Astrocyte of the cerebellum (primary cell): ENCODE measurements at places on chromosomes 11 and 22.
A peak's percentile ranks its signal among the peaks of the same experiment; 100 is the strongest.

DNA sequence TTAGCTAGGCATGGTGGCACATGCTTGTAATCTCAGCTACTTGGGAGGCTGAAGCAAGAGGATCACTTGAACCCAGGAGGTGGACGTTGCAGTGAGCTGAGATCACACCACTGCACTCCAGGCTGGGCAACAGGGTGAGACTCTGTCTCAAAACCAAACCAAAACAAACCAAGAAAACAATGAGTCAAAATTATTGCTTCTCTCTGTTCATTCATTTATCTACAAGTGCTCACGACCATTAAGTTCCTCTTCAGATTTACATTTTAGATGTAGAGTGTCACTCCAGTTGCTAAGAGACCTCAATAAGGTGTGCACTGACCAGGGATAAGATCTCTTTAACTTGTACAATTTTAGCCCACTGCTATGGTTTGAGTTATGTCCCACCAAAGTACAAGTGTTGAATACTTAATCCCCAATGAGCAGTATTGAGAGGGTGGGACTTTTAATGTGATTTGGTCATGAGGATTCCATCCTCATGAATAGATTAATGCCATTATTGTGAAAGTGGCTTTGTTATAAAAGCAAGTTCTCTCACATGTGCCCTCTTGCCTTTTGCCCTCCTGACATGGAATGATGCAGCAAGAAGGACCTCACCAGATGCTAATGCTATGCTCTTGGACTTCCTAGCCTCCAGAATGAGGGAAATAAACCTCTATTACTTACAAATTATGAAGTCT lies 7.8 kb downstream of the HNRNPUL2 start:
- DNase-seq: no peak

- peak; percentile 40 for DNase-seq
These were observed 597.2 kb upstream of the ANO3 start for GRCh38 chr11:25734591-25735211.

DNA sequence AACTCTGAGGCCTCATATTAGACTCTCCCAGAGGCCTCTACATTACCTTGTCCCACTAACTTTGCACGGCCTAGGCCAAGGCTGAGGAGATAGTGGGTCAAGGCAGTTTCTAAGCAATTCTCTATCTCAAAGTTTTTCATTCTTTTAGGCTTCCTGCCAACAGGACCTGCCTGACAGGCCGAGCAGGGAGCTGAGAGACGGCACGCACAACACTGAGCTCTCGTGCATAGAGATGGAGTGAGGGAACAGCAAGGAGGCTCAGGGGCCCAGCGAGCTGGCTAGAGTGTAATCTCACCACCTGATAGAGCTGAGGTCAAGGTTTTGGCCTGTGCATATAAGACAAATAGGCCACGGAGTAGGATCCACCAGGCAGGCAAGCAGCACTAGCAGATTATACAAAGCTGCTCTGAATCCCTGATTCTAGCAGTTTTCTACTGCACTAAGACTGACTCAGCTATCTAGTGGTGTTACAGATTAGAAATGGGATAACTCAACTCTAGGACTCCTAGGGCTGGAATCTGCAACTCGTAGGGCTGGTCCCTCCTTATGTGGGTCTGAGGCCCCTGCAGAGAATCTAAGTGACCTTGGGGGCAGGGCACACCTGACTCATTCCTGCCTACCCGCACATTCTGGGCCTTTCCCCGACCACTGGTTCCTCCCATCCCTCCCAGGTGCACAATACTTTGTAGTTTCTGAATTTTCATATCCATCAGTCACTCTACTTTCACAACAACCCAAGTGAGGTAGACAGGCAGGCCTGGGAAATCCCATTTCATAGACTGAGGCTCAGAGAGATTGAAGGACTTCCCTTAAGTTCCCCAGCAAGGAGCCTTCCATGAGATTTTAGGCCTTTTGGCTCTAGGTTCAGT lies 1.7 kb downstream of the CYB5R2 start:
- DNase-seq: no peak

- DNase-seq: no peak
These were observed 4.5 kb downstream of the LMNTD2 start for GRCh38 chr11:555780-556661.

DNA sequence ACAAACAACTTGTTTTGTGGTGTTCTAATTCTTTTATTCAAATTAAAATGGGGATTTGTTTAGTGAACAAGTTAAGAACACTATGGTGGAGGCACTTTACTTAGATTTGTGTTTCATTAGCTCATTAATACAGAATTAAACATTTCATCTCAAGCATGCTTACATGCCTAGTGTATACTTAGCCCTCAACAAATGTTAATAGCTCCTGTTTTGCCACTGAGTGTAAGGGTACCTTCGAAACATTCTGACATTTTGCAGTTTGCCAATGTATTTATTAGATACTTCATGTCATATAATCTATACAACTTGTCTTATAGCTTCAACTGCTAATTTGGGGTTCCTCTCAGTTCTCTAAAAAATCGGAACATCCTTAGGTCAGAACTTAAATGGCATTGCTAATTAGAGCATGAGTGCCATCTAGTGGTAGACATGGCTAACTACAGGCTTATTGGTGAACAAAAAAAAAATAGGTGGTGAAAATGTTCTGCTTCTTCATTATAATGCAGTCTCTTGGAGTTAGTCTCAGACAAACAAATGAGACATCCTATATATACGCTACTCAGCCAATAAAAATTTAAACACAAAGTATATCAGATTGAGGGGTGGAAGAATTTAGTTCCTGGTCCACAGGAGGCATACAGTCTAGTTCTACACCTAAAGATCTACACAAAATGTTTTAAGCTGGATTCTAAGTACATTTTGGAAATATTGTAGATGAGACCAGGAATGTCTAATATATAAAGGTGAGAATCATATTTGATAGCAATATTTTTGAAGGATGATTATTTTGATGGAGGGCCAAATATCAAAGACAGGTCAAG lies 4.9 kb upstream of the CNTN5 start:
- DNase-seq: peak; percentile 29

GRCh38 chr11:64918017-64918416 lies 1.0 kb upstream of the ATG2A start:
- peak; percentile 53 for DNase-seq

DNA sequence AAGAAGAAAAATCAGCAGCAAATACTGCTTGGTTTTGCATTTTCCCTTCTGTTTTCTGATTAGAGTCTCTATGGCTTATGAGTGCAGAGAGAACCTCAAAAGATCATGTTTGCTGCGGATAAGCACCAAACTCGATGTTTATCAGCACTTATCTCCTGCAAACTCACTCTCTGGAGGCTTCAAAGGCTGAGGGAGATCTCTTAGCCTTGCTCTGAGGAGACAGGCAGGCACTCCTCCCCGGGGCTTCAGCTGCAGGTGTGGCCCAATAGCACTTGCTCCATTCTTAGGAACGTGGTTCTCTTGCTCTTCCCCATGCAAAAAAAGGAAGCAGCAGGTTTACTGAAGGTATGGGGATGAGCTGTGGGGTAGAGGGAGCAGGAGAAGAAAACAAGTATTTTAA lies 45.1 kb downstream of the FLI1 start:
- DNase-seq: no peak

DNA sequence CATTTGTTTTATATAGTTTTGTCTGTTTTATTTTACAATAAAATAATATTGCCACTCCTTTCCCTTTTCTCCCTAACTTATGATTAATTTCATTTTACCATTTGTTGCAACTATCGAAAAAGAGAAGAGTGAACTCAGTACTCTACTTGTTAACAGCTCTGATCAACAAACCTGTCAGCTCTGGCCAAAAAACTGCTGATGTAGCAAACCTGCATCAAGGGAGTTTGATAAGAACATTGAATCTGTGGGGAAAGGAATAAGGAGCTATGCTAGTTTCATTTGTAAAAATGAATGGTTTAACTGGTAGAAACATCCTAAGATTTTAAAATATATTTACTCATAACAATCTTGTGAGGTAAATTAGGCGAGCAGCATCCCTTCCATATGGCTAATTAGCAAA lies 42.9 kb downstream of the EIF4ENIF1 start:
- no peak for DNase-seq

GRCh38 chr11:47854667-47855066 lies 6.5 kb upstream of the NUP160 start:
- no peak for DNase-seq

GRCh38 chr22:20918663-20919218 lies 1.5 kb downstream of the CRKL start:
- DNase-seq: no peak

DNA sequence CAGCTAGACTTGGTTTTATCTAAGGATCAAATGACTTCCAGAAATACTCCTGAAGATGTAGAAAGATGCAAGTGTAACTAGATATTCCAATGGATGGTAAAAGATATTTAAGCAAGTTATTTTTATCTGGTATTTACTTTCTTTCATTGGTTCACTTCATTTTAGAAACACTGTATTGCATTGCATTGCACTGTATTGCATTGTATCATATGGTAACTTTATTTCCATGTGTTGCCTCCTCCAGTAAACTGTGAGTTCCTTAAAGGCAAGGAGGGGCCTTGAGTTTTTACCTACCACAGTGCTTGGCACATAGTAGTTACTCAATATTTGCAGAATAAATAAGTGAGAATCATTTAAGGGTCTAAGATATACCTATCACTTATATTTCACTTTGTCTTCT lies 31.8 kb upstream of the FLI1 start:
- DNase-seq: no peak

- no peak for DNase-seq
These were observed 160.4 kb downstream of the ATG16L2 start for GRCh38 chr11:72974487-72975205.

DNA sequence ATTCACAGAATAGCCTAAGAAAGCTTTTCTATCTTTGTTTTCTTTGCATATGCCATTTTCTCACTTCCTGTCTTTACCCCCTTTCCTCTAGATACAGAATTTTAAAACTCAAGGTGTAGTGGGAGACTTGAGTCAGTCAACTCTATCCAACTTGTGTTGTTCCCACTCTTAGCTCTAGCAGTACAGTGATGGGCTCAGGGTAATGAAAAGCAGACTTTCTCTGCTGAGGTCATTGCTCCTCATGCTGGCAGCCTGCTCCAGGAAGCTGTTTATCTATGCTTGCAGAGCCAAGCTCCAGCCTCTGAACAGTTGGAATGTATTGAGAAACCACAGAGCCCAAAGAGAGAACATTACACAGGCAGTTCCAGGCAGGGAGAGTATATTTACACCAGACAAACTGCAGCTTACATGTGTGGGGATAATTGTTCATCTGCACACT lies 68.1 kb downstream of the CSTPP1 start:
- DNase-seq: peak; percentile 97

- no peak for DNase-seq
These were observed 9.1 kb downstream of the LMF2 start for GRCh38 chr22:50498322-50498890.

- DNase-seq: no peak
These were observed 417.0 kb upstream of the NARS2 start for GRCh38 chr11:78991681-78992080.

DNA sequence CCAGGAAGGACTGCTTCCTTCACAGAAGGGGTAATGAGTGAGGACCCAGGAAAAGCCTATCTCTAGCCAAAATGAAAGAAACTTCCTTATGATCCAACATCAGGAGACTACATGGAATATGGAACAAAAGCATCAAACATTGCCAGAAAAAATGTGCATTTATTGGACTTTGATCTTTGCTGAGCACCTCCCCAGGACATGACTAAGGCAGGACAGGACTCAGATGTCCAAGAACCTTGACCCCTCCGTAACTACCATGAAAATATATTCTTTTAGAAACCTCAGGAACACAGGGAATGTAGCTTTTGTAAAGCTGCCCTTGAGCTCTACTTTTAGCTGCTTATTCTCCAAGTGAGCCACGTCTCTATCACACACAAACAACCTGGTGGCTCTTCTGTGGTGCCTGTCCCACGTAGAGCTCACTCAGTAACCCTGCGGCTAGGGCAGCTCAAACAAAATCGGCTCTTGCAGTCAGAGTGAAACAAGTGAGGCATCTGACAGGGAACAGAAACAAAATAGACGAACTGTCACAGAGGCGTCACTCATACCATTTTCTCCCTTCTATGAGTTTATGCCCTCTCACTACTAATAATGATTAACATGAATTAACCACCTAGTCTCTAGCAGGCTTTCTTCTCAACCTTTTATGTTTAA lies 471.5 kb upstream of the API5 start:
- no peak for DNase-seq

DNA sequence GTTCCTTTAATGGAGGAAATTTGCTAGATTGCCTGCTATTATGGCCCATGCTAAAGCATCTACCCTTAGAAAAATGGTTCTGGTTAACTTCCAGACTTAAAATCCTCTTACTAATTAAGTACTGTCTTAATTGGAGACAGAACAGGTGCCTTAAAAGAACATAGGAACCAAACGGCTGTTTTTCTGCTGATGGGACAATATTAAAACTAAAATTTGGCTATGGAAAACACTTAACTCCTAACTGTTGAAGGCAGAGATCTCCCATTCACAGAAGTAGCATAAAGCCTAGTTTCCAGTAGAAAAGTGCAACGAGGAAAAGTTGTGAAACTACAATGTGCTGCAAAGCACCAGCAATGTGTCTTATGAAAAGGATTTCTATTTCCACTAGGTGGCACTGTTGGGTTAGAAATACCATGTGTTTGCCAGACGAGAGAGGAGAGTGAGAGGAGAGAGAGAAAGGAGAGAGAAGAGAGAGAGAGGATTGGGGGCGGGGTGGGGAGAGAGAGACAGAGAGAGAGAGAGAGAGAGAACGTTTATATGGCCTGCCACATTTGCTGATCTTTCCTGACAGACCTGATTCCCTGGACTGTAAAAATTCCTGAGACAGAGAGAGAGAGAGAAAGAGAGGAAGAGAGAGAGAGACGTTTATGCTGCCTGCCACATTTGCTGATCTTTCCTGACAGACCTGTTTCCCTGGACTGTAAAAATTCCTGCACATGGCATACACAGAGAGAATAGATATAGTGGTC lies 51.5 kb downstream of the FAM181B start:
- peak; percentile 56 for DNase-seq

GRCh38 chr11:20453657-20454316 lies 66.3 kb downstream of the PRMT3 start:
- DNase-seq: no peak

- DNase-seq: no peak
These were observed 78.6 kb downstream of the MAML2 start for GRCh38 chr11:96264364-96264763.

DNA sequence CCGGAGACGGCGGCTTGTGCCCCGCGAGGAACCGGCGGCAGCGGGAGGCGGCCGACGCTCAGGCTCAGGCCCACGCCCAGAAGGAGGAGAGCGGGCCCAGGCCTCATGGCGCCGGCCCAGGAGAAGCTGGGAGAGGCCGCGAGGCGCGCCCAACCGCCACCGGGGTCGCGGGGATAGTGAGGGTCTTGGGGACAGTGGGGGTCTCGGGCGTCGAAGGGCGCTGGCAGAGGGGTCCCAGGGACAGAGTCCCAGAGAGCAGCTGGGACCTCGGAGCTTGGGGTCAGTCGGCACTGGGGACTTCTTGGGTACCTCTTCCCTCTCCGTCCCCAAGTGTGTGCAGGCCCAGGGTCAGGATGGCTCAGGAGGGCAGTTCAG lies at the start of gene PKDREJ:
Gene PKDREJ, minus strand, starts transcription at position 128 of the 375 bp plus-strand sequence. Its CDS starts 21 bp downstream, at position 107.
- no peak for DNase-seq

DNA sequence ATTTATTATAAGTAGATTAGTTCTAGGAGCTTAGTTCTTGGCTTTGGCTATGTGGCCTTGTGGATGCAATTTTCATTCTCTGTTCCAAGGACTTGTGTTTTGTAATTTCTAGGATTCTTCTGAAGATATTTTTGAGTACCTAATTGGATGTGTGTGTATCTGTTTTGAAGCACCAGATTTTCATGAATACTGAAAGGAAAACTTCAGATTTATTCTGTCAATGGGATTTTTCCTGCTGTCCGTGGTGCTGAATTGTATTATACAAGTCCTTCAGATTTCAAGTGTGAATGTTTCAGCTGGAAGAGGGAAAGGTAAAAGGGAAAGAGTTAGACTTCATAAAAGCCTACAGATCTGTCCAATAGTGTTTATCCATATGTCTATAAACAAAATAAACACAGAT lies 18.2 kb upstream of the SYN3 start:
- no peak for DNase-seq
